ENCODE measurements at places on chromosomes 3 and 15.

DNA sequence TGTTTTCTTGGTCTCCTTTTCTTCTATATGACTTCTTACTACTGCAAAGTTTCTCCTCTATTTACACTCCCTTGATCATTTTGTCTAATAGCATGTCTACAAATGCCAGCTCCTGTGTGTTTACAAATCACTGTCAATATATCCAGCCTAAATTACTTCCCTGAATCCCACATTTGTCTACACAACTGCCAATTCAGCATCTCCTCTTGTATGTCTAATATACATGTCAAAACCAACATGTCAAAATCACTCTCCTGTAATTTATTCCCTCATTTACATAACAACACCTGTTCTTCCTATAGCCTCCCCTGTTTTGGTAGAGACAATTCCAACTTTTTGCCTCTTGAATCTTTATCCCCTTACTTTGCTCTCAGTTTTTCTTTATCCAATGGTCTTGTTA lies 359.3 kb downstream of the PLOD2 start:
- no peak for DNase-seq

GRCh38 chr15:65077981-65078352 lies 1.4 kb downstream of the KBTBD13 start:
- no peak for DNase-seq

DNA sequence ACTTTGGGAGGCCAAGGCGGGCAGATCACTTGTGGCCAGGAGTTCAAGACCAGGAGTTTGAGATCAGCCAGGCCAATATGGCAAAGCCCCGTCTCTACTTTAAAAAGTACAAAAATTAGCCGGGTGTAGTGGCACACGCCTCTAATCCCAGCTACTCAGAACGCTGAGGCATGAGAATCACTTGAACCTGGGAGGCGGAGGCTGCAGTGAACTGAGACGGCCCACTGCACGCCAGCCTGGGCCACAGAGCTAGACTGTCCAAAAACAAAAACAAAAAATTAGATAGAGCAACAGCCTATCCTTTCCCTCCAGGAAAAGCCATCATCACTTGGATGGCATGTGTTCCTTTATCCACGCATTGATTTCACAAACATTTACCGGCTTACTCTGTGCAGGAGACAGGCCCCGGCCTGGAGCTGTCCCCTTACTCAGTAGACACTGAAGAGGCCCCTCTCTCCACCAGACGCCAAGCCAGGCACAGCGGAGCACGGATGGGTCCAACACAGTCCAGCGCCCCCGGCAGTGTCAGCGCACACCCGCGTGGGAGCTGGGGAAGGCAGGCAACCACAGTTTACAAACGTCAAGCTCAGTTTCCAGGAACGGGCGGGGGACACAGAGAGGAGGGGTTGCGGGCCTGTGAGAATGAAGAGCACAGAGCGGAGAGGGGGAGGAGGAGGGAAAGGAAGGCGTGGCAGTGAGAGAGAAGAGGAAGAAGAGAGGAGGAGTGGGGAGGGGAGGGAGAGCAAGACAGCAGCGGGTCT lies 3.1 kb downstream of the GP5 start:
- no peak for DNase-seq

- no peak for DNase-seq
Measured at GRCh38 chr15:100341239-100341749, 481 bp downstream of the ADAMTS17 start.

DNA sequence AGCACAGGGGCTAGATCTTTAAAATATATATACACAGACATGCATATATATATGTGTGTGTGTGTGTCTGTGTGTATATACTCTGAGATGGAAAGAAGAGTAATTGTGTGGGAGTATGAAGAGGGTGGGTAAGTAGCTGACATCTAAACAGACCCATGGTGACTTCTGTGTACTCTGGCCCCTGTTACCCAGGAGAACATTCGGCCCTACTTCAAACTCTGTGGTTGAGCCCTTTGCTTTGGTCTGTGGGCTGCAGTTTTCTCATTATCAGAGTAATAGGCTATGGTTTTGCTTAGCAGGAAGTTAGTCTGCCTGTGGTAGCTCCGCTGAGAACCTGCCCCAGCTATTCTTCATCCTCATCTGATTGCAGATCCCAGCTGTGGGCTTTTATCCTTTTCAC lies 141.4 kb downstream of the RBPMS2 start:
- DNase-seq = no peak
